ENCODE measurements at places on chromosomes 2 and 18.

- no peak for DNase-seq
Measured at GRCh38 chr18:3541549-3542386, 91.8 kb downstream of the TGIF1 start.

- DNase-seq = no peak
Measured at GRCh38 chr2:222180619-222181018, 118.2 kb downstream of the PAX3 start.

GRCh38 chr18:23810396-23810795, 121.1 kb downstream of the LAMA3 start:
- DNase-seq = peak; percentile 4

DNA sequence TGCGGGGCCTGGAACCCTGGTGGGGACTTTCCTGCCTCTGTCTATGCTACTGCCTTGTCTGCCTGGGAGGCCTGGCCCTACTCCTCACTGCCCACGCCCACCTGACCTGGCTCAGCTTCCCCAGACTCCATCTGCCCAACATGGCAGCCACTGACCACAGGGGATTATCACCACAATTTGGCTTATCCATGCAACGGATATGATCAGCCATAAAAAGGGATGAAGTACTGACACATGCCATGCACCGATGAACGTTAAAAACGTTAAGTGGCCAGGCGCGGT, 5.9 kb upstream of the KCNF1 start:
- DNase-seq = no peak

DNA sequence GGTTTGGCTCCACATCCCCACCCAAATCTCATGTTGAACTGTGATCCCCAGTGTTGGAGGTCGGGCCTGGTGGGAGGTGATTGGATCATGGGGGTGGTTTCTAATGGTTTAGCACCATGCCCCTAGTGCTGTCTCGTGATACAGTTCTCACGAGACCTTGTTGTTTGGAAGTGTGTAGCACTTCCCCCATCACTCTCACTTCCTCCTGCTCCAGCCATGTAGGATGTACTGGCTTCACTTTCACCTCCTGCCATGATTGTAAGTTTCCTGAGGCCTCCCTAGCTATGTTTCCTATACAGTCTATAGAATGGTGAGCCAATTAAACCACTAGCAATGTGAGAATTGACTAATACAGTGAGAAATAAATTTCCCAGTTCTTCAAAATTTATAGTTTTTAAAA, 325.9 kb downstream of the FSIP2 start:
- DNase-seq = no peak

- no peak for DNase-seq
Measured at GRCh38 chr2:177391822-177392372, 676 bp upstream of the AGPS start.

GRCh38 chr2:85999061-85999831, 106.4 kb downstream of the POLR1A start:
- peak; percentile 23 for DNase-seq

DNA sequence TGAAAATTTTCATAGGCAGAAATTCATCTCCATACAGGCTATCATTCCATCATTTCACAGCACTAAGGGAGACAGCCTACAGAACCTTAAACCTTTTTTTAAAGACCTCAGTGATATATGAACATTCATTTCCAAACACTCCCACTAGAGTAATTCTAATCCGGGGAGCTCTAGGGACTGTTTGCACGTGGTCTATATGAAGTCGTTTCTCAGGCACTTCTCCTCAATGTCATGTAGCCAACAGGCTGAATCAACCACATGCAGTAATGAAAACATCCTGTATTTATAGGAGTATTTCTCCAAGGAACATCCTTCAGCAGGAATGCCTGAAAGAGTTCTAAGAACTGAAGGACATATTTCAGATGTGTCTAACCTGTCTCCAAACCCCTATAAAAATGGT, 97.3 kb upstream of the CREB1 start:
- DNase-seq = no peak

DNA sequence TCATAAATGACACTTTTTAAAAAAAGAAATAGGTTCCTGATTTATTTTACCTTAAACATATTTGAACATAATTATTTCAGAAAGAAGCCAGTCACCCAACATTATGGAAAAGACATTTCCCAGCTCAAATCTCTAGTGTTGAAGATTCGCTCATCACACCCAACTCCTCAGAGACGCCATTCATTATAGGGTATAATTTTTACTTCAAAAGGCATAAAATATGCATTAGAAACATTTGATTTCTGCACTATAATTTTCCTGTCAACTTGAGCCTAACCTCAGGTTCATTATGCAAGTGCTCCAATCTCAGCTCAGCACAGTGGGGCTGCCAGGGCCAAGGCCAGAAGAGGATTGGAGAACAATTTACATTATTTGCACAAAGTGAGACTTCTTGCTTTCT, 58.8 kb upstream of the TTN start:
- no peak for DNase-seq

GRCh38 chr2:186575302-186575701, 14.6 kb upstream of the ITGAV start:
- DNase-seq = no peak

DNA sequence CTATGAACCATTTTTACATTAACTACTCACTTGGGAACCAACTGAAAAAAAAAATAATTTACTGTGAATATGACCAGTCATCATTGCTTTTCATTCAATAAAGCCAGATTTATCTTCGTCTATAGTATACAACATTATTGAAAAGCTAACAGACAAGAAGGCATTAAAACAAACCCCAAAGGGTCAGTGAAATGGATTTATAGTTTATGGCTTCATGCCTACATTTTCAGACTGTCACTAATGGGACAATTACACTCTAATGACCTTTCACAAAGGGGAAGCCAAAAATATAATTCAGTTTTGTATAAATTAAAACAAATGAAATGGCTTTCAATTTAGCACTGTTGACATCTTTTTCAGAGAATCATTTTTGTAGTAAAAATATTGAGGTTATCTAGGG, 169.1 kb downstream of the DSEL start:
- no peak for DNase-seq

DNA sequence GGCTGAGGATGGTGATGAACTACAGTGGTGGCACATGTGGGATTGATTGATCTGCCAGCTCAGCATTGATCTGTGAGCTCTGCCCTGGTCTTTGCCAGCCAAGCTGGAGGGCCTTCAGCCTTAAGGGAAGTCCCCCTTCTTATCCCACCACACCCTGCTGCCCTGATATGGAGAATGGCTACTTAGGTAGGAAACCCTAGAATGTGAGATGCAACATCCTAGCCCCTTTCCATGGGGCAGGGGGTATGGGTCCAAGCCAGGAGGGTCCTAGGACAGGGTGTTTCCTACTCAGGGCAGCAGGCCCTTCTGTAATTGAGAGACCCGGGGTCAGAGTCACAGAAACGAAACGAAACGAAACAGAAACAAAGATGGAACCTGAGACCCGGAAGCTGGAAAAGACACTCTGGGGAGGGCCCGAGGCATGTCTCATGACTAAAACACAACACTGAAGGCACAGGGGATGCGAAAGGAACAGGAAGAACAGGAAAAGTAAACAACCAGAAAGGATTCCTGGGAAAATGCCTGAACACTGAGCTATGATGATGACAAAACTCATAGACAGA, 16.9 kb upstream of the SULT1C2 start:
- DNase-seq = no peak

GRCh38 chr2:27441958-27442919, at the start of gene KRTCAP3:
TSS of gene KRTCAP3 (plus strand) at chr2:27442381. CDS start at chr2:27442413, 32 bp downstream.
- peak; percentile 49 for DNase-seq

GRCh38 chr2:30412047-30412683, 34.9 kb upstream of the LCLAT1 start:
- no peak for DNase-seq

DNA sequence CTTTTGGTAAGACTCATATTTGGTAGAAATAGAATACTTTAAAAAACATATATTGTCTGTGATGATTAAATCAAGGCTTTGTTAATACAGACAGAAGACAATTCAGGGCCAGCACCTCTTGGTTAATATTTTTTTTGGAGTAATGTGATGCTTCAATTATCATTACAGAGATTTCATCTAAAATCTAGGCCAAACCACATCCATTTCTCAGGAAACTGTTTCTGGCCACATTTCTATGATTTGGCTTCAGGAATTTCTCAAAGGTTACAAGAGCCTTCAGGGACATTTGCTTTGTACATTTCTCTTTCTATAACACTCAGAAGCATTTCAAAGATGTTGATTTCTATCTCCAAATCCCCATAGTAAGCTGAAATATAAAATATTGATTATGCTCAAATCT, 614.9 kb downstream of the LRP1B start:
- no peak for DNase-seq

- DNase-seq = no peak
Measured at GRCh38 chr2:141058556-141058955, 1072.3 kb downstream of the LRP1B start.

DNA sequence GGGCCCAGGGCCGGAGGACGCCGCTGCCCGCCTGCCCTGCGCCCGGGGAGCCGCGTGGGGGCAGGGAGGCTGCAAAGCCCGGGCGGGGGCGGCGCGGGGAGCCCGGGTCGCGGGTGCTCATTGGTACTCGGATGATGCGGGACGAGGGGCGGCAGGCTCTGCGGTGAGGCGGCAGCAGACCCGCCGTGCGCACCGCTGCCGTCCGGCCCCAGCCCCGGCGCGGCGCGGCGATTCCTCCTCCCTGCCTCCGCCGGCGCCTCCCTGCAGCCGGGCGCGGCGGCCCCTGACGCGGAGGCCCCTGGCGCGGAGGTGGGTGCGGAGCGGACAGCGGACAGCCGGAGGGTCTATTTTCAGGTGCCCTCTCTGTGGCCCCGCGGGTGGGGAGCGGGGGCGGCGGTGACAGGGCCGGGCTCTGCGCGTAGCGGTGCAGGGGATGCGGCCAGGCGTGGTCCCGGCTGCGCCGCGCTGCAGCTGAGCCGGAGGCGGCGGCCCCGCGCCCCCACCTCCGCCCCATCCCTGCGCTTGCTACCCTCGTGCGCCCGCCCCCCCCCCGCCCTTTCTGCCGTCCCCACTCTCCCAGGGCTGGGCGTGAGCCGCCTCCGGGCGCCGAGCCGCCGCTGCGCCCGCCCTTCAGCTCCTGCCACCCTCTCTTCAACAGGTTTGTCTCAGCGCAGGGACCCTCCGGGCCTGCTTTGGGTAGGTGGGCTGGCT, 640 bp downstream of the SPTBN1 start:
- DNase-seq = no peak

DNA sequence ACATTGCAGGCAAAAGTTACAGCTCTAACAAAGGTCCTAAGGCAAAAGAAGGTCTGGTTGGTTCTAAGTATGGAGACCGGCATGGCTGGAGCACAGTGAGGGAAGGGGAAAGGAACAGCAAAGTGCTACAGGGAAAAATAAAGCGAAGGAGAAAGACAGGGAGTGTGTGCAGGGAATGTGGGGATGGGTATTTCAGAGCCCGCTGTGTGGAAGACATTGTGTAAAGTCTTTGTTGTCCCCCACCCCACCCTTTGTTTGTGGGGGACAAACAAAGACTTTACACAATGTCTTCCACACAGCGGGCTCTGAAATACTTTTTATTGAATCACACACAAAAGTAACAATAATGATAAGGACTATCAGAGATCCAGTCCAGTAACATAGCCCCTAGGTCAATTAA, 28.9 kb upstream of the C2orf15 start:
- no peak for DNase-seq

DNA sequence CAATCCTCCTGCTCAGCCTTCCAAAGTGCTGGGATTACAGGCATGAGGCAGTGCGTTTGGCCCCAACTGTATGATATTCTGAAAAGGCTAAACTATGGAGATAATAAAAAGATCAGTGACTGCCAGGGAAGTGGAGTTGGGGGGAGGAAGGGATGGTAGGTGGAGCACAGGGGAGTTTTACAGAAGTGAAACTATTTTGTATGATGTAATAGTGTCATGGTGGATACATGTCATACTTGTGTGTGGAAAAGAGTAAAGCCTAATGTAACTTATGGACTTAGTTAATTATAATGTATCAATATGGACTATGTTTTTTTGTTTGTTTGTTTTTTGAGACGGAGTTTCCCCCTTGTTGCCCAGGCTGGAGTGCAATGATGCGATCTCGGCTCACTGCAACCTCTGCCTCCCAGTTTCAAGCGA, 2.9 kb upstream of the GGCX start:
- DNase-seq = no peak

DNA sequence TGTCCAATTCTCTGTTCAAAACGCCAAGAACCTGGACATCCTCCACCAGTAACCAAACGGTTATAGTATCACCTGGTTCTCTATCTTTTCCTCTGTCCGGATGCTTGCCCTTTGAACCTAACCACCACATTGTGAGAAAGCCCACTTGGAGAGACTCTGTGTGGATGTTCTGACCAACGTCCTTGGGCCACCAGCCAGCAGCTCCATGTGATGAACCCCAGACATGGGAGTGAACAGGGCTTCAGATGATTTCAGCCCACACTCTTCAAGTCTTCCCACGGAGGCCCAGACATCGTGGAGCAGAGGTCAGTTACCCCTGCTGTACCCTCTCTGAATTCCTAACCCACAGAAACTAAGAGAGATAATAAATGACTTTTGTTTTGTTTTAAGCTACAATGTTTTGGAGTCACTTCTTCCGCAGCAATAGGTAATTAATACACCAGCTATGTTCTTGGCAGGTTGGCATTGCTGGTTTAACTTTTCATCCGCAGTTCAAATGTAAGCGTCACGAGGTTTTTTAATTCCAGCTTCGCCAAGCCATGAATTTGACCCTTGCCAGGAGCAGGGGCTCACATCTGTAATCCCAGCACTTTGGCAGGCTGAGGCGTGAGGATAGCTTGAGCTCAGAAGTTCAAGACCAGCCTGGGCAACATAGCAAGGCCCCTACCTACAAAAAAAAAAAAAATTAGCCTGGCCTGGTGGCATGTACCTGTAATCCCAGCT, 36.1 kb upstream of the ZNF532 start:
- no peak for DNase-seq

DNA sequence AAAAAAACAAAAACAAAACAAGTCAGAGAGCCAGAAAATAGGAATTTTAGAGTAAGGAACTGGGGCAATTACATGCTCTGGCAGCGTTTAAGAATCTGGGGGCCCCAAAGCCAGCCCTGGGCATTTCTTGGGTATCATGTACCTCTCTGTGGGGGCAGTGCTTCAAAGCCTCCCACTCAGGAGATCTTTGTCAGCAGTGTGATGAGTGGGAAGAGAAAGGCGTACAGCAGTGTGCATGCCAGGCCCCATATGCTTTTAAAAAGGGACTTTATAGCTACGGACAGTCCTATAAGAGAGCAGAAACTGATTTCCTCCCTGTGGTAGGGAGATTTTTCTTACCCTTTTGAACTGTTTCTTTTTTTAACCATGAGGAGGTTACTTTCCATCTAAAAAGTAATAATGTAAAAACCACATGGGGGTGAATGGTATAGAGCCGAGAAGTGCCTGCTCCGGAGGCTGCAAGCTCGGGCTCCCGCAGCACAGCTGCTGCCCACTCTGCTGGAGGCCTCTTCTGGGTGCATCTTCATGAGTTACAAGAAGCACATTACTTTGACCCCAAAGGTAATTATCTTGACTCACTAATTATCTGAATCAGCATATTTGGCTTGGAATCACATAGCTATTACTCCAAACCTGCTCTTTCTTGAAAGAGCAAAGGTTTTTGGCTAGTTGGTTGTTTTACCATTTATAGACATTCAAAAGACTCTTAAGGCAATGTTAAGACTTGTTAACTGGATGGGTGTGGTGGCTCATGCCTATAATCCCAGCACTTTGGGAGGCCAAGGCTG, 46.4 kb downstream of the PROC start:
- DNase-seq = peak; percentile 13
